NCI-H1092 treated with DMSO at 0.1 percent for 48 hours (cell line): ENCODE measurements at places on chromosomes 1 and 21.

- DNase-seq: no peak
Observed at GRCh38 chr1:203626910-203627246, 246 bp downstream of the ATP2B4 start.

DNA sequence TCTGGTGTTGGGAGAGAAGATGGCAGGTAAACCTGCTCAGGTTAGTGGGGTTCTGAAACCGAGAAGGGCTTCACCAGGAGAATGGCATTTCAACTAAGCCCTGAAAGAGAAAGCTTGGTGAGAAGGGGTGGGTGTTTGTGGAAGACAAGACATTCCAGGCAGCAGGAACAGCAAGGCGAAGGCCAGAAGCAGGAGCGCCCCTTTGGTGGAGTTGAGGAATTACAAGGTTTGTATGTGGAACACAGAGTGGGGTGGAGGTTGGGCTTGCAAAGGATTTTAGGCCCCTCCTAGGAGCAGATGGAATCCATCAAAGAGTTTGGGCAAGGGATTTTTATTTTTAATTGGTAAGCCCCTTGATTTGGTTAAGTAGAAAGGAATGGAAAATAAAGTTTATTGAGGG lies 24.8 kb upstream of the ELOA start:
- no peak for DNase-seq

DNA sequence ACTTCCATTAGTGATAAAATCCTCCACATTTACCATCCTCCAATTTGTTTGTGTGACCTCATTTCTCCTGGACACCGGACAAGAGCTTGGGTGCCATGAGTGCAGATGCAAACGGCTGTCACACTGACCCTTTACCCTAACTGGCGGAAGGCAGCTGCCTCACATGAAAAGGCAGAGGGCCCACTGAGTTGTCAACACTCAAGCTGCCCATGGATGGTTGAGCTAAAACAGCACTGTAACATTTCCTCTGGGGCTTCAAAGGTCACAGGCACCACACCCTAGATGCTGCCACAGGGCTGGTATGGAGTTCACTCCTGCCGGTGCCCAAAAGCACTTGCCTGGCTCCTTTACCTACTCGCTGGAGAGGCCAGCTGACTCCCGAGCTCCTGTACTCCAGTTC lies 653.4 kb downstream of the KCNT2 start:
- no peak for DNase-seq

DNA sequence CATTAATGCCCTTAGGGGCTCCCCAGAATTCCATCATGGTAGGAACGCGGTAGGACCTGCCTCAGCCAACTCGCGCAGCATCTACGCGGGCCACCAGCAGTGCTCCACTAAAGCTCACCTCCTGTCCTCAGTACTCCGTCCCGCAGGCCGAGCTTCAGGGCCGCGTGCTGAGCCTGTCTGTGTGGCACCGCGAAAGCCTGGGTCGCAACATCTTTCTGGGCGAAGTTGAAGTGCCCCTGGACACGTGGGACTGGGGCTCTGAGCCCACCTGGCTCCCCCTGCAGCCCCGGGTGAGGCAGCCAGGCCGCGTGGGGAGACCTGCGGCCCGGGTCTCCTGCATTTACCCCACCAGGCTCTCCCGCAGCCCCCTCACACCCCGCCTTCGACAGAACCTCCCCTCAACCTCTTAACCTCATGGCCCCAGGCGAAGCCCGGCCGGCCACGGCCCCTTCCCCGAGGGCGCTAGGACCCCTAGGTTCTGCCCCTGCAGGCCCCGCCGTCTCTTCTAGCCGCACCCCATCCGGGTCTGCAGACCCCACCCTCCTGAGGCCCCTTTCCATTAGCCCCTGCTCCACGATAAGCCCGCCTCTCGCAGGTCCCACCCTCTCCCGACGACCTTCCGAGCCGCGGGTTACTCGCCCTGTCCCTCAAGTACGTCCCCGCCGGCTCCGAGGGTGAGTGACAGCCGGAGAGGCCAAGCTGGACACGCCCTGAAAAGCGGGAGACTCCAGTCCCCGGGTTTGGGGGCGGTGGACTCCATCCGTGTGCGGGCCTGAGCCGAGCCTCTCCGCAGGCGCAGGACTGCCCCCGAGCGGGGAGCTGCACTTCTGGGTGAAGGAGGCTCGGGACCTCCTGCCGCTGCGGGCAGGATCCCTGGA lies 9.1 kb downstream of the SYTL1 start:
- DNase-seq: no peak

DNA sequence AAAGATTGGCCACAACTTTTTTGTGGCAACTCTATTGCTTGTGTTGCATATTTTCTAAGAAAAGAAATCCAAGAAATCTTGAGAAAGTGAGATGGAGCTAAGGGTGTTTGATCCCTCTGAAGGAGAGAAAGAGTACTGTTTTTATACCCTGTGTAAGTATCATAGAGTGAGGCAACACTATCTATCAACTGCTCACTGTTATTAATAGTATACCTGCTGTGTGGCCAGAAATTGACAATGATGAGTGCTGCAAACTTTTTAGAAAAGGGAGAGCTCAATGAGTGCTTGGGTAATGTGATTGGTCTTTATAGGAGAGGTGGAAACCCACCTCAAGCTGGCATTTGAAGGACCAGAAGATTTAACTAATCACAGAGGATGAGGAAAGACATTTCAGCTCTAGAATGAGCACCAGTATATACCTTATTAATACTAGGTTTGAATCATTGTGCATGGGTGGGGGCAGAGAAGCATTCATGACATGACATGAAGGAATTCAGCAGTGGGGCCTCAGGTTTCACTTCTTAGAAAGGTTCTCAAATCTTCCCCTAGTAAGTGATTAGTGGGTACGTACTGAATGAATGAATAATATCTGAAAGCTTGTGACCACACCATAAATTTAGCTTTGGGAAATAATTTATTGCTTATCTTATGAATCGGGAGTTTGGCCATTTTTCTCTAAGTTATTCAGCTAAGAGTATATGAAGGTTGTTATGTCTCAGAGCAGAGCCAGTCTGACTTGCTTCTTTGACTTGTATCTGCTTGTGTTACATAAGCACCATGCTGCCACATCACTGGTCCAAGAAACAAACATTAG lies 169.2 kb upstream of the SGIP1 start:
- no peak for DNase-seq

GRCh38 chr1:245566134-245566533 lies 411.3 kb downstream of the KIF26B start:
- DNase-seq: no peak

- DNase-seq: no peak
Observed at GRCh38 chr1:245311887-245312536, 157.2 kb downstream of the KIF26B start.

DNA sequence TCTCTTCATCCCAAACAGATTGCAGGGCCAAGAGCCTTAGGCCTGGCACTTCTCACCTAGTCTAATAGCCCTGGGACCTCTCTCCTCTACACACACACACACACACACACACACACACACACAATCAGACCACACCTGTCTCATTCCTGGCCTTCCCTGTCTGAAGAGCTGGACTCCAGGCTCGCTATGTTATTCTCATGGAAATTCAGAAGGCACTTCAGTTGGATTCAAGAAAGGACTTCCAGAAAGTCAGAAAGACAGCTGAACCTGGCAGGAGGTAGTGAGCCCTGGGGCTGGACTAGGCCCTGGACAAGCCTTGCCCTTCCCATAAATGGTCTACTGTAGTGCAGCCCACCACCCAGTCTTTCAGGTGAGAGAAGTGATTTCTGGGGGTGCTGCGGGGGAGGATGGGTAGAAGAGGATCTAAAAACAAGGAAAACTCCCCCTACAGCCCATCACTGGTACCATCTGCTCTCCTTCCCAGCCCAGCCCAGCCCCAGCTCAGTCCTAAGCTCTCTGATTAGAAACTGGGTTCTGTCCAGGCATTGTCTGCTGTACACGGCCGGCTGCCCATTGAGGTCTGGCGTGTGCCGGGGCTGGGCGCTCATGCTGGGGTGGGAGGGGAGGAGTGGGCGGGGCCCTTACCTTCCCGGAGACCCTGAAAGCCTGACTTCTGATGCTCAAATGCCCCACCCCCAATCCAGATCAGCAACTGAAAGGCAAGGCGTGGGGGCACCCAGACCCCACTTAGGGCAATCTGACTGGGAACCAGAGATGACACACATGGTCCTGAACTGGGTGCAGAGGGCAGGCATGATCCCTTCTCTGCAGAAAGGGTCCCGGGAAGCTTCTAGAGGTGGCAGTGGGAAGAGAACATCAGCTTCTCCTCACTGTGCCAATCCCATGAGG lies 2.5 kb downstream of the KIF21B start:
- DNase-seq: peak; percentile 48

DNA sequence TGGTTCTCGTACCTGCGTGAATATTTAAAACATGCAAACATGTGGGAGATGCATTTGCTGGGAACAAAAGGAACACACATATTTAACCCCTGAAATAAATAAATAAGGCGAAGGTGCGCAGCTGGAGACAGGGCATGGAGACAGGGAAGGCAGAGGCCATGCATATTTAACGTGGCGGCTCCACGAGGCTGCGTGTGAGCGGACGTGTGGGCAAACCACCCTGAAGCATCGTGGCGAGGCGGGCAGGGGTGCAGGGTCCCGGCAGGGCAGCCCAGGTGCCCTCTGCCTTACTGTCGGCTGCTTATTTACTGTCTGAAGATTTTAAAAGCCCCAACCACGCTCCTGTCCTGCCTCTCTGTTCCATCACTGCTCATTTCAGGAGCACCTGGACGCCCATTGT lies 104.0 kb upstream of the ACTRT2 start:
- no peak for DNase-seq

DNA sequence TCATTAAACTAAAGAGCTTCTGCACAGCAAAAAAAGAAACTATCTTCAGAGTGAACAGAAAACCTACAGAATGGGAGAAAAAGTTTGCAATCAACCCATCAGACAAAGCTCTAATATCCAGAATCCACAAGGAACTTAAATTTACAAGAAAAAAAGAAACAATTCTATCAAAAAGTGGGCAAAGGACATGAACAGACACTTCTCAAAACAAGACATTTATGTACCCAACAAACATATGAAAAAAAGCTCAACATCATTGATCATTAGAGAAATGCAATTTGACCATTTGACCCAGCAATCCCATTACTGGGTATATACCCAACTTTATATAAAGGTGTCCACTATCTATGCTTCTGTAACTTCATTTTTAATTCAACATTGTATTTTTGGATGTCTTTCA lies 31.1 kb upstream of the VN1R5 start:
- no peak for DNase-seq

DNA sequence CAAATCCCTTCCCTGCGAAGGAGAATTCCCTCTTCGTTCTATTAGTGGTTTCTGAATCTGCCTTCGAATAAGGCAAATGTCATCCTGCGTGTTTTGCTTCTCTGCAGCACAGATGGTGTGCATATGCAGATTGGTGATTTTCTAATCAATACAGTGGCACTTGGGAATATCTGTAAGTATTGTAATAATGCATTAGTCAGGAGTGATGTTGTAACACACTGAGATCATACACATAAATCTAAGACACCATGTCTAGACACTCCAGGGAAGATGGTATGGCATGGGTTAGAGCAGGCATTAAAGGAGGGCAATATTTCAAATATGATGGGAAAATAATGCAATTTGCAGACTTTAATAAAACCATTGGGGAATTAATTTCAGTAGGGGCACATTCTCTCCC lies 513.2 kb upstream of the PTBP2 start:
- no peak for DNase-seq

DNA sequence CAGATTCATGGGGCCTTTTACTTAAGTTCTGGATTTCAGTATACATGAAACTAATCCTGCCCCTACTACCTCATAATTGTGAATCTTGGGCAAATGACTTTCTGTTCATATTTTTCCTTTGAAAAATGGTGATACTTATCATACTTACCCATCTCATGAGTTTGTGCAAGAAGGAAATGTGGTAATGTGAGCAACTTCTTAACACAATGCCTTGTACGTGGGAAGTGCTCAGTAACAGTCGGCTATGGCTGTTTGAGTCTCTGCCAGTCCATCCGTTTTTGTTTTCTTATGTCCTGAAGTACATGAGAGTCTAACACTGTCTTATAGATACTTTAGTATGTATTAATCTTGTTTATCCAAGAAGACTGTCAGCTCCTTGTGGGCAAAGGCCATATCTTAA lies 86.5 kb downstream of the PATJ start:
- no peak for DNase-seq

- no peak for DNase-seq
Observed at GRCh38 chr1:216456682-216457081, 33.4 kb upstream of the USH2A start.

- no peak for DNase-seq
Observed at GRCh38 chr1:117976381-117976780, 46.8 kb downstream of the WDR3 start.

DNA sequence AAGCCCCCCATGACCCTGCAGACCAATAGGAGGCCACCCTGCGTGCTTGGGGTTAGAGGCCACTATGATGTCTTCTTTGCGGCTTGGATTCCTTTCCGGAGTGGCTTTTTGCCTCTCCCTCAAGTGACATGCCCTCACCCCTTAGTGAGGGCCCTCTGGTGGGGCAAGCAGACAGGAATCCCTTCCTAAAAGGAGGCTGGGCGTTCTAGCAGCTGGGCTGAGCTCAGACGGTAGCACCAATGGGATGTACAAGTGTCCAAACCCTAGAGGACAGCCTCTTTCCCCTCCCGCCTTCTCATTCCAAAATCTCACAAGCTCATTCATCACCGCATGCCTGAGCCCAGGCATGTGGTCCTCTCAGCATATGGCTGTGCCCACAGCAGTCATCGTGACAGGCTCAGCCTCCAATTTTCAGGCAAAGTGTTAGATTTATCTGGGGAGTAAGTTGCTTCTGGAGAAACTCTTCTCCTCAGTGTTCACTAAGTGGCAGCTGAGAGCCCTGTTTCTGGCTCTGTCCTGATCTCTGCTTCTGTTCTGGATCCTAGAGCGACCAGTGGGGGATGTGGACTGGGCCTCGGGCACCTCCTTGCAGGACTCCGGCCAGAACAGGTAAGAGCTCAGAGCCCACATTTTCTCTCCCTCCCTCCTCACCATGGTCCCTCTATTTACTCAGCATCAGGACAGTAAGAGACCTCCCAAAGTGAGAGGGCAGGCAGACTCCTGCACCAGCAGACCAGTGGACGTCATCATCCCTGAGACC lies 4.8 kb downstream of the KIAA1614 start:
- no peak for DNase-seq

DNA sequence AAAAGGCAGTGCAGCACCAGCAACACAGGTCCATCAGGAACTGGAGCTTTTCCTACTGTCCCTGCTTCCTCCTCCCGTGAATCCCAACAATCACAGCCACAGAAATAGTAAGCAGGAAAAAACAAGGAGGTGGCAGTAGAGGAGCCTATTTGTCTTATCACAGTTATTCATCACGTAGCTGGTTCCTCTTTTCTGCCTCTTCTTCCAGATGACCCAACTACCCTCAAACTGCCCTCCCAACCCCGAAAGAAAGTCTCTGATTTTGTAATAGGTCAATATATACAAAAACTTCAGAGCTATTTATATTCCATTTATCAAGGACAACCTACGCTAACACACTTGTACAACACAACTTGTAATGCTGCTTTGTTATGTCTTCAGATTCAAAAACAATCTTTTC lies 21.4 kb downstream of the GNB1 start:
- no peak for DNase-seq

DNA sequence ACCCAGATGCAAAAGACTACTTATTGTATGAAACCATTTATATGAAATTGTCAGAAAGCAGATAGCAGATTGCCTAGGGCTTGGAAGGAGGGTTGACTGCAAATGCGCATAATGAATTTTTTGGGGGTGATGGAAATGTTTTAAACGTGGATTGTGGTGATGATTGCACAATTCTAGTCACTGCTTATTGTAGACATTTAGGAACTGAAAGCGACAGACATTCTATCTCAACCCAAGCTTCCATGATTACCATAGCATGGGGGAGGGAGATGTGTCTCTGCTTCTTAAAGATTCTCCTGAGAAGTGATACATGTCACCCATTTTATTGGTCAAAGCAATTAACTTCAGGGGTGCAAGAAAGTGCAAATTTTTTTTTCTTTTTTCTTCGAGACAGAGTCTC lies 2.8 kb upstream of the MTF2 start:
- no peak for DNase-seq

GRCh38 chr1:20032425-20032824 lies 37.6 kb upstream of the PLA2G5 start:
- DNase-seq: no peak
